ENCODE measurements at places on chromosomes 7 and 10. TPM values are rescaled to one million over a fixed set of nuclear protein-coding genes. Genes with fewer than 3 reads are reported as not detected.

Gene LRRC27
- 4.1 TPM for polyA plus RNA-seq

GRCh38 chr10:28177944-28178637, 124.8 kb downstream of the MPP7 start:
- peak; percentile 39 for DNase-seq

GRCh38 chr10:130933008-130933390, 378.5 kb downstream of the TCERG1L start:
- no peak for DNase-seq

Gene NUTM2B
- 0.15 TPM for polyA plus RNA-seq

- DNase-seq = no peak
Measured at GRCh38 chr7:117064688-117065087, 111.4 kb downstream of the ST7 start.

GRCh38 chr10:70433581-70434280, 7.8 kb downstream of the NODAL start:
- DNase-seq = peak; percentile 24

DNA sequence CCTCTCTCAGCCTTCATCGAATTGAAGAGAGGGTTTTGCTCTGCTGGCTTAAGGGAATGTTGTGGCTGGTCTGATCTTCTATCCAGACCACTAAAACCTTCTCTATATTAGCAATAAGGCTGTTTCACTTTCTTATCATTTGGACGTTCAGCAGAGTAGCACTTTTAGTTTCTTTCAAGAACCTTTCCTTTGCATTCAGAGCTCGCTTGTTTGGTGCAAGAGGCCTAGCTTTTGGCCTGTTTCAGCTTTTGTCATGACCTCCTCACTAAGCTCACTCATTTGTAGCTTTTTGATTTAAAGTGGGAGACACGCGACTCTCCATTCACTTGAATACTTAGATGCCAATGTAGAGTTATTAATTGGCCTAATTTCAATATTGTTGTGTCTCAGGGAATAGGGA, 3.9 kb downstream of the MPP7 start:
- no peak for DNase-seq

DNA sequence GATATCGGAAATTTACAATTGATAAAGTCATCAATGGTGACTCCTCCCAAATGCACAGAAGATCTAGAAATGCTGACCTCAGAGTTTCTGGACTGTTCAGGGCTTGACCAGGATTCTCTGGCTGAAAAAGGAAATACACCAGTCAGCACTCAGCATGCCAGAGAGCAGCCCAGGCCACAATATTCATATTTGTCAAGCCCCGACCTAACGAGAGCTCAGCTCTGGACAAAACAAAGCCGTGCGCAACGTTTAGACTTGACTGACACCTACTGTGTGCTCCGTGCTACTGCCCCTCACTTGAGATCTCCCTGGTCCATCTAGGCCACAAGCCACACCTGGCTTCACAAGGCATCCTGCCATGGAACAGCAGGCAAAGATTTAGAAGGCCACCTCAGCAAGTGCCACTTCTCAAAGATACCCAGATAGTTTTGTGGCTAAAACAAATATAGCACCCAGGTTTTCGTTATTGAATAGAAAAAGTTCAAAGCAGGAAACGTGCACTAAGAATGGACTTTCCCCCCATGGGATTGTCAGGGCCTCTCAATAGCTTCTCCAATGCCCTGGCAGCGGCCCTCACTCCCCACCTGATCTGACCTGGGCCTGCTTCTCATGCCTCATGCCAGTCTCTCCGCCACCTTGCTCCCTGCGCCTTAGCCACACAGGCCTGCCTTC, 218.3 kb downstream of the FAM107B start:
- peak; percentile 35 for DNase-seq

GRCh38 chr10:96639899-96640298, 53.1 kb upstream of the TM9SF3 start:
- no peak for DNase-seq

All from fibroblast of lung (primary cell).